ENCODE measurements at places on chromosomes 3 and 15.

DNA sequence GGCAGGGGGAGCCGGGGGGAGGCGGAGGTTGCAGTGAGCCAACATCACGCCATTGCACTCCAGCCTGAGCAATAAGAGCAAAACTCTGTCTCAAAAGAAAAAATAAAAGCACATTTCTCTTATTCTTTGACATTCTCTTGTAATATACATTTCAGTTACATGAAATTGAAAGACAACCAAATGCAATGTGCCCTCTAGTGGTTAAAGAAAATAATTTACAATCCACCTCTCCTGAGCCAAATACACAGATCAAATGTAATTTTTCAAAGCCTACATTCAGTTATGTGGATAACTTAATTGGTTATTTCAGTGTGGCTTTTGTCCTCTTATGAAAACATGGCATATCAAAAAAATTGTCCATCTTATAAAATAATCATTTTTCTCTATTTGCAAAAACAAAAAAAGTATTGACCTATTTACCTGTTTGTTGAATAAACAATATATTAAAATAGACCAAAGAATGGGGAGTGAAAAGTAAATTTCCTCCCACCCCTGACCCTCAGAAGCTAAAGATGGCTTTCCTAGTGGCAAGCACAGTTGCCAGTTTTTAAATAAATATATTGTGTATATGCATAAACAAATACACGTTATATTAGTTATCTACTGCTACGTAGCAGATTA, 14.2 kb upstream of the U2SURP start:
- DNase-seq = peak; percentile 35

DNA sequence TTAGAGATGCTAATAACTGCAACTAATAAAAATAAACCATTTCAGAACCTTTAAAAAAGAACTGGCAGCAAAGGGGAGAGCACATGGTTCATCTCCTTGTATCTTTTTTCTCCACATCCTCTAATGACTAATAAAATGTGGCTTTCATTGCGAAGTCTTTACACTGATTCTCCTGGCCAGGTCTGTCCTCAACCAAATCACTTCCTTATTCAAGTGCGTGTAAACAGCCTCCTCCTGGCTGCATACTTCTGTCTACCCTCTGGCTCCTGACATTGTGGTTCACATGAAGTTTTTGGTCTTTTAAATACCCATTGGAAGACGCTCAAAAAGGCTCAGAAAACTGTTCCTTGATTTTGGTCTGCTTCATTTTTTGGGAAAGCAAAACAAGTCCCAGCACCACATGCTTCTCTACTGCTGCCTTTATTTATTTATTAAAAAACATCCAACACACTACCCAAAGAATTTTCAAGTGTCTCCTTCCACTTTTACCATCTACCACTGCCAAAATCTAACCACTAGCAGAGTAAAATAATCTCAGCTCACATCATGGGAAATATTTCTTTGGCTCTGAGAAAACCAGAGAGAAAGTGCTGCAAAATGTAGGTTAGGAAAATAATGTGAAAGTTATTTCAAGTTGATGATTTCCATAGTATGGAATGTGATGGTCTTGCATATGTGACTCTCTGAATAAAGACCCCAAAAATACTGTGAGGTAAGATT, 85.1 kb downstream of the EFL1 start:
- no peak for DNase-seq

GRCh38 chr15:72306211-72306785, 13.7 kb downstream of the CELF6 start:
- no peak for DNase-seq

DNA sequence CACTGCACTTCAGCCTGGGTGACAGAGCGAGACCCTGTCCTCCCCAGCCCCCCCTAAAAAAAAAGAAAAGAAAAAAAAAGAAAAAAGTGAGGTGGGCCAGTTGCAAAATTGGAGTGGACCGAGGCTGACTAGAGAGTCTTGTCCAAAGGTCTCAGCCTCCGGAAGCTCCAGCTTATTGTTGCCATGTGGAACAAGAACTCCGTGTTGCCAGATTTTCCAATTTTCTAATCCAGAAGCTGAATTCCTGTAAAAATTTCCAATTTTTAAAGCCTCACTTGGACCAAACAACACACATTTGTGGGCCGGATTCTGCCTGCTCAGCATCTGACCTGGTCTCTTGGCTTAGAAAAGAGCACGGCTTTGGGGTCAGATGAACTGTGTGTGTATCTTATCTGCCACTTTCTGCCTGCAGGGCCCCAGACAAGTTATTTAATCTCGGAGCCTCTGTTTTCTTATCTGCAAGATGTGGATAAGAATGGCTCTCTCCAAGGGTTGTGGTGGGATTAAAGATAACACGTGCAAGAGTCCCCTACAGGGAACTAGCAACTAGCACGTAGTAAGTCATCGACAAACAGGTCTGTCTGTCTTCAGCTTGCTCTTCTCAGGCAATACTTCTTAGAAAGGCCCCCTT, 73.7 kb upstream of the TLE3 start:
- no peak for DNase-seq

DNA sequence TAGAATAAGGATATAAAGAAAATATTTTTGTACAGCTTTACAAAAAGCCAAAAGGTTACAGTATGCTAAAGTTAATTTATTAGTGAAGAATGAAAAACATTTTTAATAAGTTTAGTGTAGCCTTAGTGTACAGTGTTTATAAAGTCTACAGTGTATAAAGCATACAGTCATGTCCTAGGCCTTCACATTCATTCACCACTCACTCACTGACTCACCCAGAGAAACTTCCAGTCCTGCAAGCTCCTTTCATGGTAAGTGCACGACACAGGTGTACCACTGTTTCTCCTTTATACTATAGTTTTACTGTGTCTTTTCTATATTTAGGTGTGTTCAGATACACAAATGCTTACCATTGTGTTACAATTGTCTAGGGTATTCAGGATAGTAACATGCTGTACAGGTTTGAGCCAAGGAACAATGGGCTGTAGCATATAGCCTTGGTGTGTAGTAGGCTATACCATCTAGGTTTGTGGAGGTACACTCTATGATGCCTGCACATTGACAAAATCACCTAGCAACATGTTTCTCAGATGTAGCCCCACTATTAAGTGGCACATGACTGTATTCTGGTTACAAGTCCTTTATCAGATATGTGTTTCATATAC, 197.1 kb upstream of the KBTBD8 start:
- DNase-seq = no peak

DNA sequence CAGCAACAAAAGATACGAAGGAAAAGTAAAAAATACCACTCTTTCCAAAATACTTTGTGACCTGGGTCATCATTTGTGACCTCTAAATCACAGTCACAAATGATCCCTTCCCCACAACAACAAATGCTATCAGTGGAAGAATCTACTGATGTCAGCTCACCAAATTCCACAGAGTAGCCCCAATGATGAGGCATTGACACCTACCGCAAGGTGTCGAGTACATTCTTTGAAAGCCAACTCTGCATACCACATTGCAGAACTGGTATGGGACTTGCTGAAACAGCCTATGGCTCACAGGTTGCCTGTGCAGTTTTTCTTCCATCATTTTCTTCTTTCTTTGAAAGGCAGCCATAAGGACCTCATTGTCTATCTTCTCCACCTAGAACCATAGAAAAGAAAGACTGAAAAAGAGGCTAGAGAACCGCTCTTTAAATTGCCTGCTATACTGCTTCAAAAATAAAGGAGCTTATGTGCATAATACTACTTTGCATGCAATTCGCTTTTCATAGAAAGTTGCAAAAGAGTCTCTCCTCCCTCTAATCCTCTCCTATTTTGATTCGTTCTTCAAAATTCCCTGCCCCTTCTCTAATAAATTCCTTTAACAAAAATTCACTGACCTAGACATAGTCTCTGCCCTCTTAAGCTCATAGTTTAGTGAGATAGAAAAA, 21.4 kb upstream of the KPNA1 start:
- DNase-seq = no peak

DNA sequence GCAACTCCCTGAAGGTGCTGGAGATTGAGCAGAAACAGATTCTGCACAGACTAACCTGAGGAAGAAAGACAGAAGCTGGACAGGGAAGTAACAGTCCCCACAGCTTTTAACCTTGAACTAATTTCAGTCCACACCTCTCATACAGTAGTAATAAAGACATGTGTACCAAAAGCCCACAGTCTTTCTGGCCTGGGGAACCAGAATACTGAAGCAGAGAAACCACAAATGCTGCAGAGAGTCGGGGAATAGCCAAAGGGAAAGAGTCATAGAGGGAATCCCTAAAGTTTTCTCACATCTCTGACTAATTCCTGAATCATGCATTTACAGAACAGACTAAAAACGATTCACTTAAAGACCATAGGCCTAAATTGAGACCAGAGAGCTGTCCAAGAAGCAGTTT, 503.4 kb upstream of the NECTIN3 start:
- DNase-seq = no peak

GRCh38 chr3:195085356-195086130, 185.4 kb downstream of the XXYLT1 start:
- no peak for DNase-seq

DNA sequence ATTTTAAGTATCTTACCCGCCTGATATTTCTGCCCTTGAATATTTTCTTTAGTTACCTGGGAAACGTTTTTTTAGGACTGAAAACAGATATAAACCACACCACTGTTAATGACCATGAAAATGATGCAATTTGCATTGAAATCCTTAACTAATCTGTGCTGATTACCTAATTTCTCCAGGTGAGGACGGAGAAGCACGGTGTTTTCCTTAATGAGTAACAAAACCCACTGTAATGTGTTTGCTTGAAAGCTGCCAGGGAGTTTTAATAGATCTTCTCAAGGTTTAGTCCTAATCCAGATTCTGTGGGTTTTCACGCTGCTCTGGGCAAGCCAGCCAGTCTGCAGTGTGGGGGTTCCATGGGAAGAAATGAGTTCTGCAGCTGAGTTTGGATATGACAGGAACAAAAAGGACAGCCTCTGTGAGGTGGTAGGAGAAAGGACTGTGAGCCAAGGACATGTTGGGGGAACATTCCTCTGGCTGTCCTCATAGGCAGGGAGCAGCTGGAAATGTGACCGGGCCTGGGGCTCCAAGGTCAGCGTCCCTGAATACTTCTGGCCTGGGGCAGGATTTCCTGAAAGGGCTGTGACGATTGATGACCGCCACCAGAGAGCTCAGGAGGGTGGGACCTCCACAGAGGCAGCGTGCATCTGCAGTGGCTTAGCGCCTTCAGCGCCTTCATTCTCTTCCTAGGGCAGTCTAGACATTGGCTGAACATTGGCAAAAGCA, 18.6 kb downstream of the THSD4 start:
- DNase-seq = no peak

DNA sequence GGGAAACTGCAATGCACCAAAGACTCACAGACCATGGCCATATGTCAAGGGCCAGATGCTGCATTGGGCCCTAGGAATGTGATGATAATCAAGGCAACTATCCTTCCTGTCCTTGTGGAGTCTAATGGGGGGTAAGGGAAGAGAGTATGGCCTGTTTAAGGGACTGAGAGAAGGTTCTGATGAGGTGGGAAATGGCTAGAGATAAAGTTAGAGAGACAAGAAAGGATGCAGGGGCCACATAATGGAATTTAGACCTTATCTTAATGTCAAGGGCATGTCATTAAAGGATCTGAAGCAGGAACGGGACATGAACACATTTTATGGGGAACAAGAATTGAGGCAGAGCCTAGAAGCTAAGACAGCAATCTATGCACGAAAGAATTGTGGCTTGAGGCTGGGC, 30.0 kb upstream of the ABHD17C start:
- DNase-seq = no peak

GRCh38 chr15:82950746-82951370, 1.7 kb downstream of the HOMER2 start:
- no peak for DNase-seq

GRCh38 chr15:70058642-70059360, 38.9 kb downstream of the TLE3 start:
- DNase-seq = no peak

DNA sequence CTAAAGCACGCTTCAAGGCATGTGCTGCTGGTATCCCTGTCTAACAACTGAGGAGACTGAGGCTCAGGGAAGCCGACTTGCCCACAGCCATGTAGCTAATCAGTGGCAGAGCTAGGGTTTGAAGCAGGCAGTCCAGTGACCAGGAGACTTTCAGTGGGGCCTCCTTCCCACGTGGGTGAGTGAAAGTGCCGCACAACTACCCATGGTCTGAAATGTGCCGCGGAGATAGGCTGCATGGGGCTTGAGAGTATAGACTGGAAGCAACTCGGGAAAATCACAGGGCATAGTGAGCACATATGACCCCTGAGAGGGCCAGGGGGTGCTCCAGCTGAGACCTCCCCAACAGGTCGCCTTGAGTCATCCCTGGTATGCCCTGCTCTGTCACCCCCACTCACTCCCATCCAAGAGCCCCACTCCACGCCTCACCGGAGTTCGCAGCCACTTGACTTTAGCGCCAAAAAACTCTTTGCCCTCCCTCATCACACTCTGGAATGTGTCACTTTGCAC, 19.1 kb downstream of the FAM174B start:
- no peak for DNase-seq

GRCh38 chr3:17030956-17031652, 146.3 kb downstream of the PLCL2 start:
- DNase-seq = no peak

DNA sequence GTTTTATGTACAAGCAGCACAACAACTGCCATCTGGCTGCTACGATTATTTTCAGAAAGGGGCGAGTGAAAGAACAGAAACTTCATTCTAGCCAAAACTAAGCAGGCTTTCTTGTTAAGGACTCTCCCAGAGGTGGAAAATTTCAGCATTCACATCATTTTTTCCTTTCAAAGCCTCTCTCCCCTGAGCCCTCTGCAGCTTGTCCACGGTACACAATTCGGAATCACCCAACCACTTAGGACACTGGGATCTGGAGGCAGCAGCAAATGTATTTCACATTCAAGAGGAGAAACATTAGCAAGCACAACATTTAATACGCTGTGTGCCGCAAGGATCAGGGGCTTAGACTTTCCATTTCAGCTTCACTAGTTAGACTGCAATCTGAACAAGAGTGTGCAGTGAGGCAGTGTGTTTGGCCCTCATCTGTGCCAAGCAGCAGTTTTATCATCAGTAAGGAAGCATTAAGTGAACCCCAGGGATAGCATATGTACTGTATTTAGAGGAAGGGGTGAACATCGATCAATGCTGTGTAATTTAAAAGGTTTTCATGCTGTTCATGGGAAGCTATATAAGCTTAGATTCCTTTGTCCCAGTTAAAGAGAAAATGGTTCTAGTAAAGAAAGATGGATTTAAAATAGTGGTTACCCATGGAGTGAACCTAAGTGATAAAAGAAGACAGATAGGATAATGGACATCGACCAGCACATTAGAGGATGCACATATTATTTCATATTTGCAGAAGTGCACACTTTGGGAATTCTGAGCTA, 504.9 kb downstream of the TBL1XR1 start:
- DNase-seq = no peak

DNA sequence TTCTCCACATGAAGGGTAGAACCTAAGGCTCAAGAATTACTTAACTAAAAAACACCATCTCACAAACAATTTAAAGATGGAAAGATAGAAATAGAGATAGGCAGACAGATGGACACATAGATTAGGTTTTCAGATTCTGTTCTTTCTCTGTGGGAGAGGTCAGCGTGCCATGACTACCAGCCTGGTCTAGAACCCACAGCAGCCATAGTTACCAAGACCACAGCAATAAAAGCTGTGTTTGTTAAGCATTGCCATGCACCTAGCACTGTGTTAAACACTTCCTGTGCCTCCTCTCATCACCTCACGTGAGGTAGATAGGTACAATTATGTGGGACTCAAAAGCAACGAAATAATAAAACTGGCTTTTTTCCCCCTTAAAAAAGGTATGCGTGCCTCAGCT, 83.1 kb upstream of the TSEN2 start:
- DNase-seq = no peak

- no peak for DNase-seq
These were observed 1.0 kb upstream of the MYL3 start for GRCh38 chr3:46864061-46864881.

- DNase-seq = peak; percentile 23
These were observed 59.1 kb downstream of the TRIM42 start for GRCh38 chr3:140736863-140737460.
